ENCODE measurements at places on chromosomes 4 and X. TPM values are rescaled to one million over a fixed set of nuclear protein-coding genes. Genes with fewer than 3 reads are reported as not detected.

- H3K4me3 ChIP-seq, result no peak overlapping the region
- DNase-seq, result no peak
- no peaks in the 10 kb centered on the region for H3K36me3 ChIP-seq
- H3K27ac ChIP-seq, result no peak overlapping the region
- no peaks in the 10 kb centered on the region for H3K27me3 ChIP-seq
Observed at GRCh38 chr4:22323691-22324090, 192.2 kb downstream of the ADGRA3 start.

GRCh38 chr4:92961881-92962280 lies 658.1 kb downstream of the GRID2 start:
- no peak overlapping the region for H3K4me3 ChIP-seq
- no peaks in the 10 kb centered on the region for H3K4me1 ChIP-seq
- DNase-seq, result no peak
- no peak overlapping the region for H3K27ac ChIP-seq
- H3K36me3 ChIP-seq, result no peaks in the 10 kb centered on the region

Gene EDA
- 1.3 TPM for total RNA-seq

Gene FAM9B
- total RNA-seq, result not detected

Gene TLR2
- 1.1 TPM for total RNA-seq

GRCh38 chr4:19158107-19158809 lies 1093.4 kb upstream of the SLIT2 start:
- no peak overlapping the region for H3K4me3 ChIP-seq
- no peak overlapping the region for H3K27ac ChIP-seq
- no peaks in the 10 kb centered on the region for H3K4me1 ChIP-seq
- no peaks in the 10 kb centered on the region for H3K27me3 ChIP-seq
- no peaks in the 10 kb centered on the region for H3K36me3 ChIP-seq
- no peak for DNase-seq

Gene SLC4A4
- 0.06 TPM for total RNA-seq

Gene ERVMER34-1
- 0.06 TPM for total RNA-seq

Data from activated naive CD8-positive, alpha-beta T cell treated with anti-CD3 and anti-CD28 coated beads for 36 hours (primary cell).